Choroid plexus epithelial cell (primary cell): ENCODE measurements at places on chromosomes 5 and 9.
A peak's percentile ranks its signal among the peaks of the same experiment; 100 is the strongest.

GRCh38 chr5:146340260-146341081, 1.8 kb downstream of the POU4F3 start:
- peak; percentile 66 for DNase-seq

GRCh38 chr9:86485359-86485758, 131.1 kb upstream of the TUT7 start:
- DNase-seq, result no peak

DNA sequence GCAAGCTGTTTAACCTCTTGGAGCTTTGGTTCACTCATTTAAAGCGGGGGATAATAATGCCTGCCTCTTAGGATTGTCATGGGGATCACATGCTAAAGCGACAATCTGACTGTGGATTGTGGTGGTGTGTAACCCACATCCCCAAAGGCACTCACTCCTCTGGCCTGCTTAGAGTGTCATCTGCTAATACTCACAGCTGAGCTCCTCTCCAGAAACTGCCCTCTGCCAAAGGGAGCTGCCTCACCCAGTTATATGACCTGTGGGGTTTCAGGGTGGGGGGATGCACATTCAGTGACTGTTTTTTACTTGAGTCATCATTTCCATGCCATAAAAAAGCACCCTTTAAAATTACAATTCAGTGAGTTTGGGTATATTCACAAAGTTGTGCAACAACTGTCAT, 110.0 kb upstream of the SPOCK1 start:
- DNase-seq, result peak; percentile 10

DNA sequence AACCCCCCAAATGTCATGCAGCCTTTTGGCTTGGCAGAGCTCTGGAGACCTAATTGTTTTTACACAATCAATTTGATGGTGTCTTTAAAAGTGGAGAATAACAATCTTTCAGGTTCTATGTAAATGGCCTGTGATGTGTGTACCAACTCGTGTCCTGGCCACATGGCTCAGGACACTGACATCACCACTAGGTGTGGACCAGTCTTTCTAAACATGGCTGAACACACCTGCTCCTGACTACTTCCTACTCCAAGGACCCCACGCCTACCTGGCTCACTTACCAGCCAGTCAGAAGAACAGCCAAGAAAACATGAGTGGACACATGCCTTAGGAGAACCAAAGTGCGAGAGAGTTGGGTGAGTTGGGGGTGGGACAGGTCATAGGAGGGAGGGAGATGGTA, 71.2 kb downstream of the WDR41 start:
- DNase-seq, result no peak

DNA sequence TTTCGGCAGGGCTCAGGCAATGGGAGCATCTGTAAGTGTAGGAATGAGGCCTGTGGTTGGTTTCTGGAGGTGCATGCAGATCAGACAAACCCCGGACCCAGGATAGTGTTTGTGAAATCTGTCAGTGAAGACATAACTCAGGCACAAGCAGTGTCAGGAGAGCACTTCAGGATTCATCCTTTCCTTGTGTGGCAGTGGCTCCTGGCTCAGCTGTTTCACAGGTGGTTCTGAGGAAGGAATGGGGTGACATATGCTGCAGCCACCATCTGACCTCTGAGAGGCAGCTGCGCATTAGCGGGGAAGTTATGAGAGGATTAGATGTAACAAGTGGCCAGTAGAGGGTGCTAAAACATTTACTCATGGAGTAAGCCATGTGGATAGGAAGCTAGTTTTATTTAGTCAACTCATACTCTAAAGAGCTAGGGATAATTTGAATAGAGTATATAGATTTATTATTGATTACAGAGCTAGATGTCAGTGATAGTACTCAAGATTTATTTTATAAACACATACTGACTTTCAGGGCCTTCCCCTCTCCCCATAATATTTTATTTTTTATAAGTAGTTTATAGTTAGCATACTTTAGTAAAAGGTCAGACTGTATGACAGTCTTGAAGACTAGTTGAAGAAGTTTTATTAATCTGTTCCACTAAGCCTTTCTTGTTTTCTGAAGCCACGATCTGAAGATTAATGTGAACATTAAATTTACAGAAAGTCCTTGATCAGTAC, 28.4 kb downstream of the NNT start:
- DNase-seq, result peak; percentile 91

- peak; percentile 39 for DNase-seq
Measured at GRCh38 chr5:77369566-77369965, 122.5 kb downstream of the WDR41 start.

DNA sequence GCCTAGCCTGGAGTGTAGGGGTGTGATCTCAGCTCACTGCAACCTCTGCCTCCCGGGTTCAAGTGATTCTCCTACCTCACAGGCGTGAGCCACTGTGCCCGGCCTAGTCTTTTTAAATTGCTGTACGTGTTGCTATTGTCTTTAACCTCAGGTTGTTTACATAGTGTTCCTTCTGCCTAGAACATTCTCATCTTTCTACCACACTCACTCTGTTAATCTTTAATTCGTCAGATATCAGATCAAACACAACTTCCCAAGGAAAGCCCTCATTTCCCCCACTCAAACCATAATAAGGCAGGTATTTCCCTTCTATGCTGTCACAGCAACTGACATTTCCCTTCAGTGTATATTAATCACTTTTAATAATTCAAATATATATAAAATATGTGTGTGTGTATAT, 1310.0 kb upstream of the C9orf72 start:
- no peak for DNase-seq
